ENCODE measurements at places on chromosomes 7 and 10.

DNA sequence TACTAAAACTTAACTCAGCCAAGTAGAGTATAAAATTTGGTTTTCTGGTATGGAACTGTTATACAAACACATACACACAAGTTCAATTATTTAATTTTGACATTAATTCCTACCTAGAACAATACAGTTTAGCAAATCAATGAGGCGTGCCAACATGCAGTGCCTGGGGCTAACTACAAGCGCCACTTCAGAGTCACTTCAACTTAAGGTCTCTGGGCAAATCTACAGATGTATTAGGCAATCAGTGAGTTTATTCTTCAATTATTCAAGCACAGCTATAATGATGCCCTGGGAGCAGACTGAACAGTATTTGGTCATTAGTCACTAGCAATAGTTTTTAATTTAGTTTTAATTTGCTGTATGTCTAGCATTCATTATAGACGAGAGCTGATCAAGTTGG, 51.6 kb downstream of the HIBADH start:
- no peak for DNase-seq

GRCh38 chr7:41916450-41916927, 213.6 kb upstream of the INHBA start:
- no peak for DNase-seq

GRCh38 chr7:90889210-90889609, 293.1 kb downstream of the CDK14 start:
- DNase-seq: no peak

GRCh38 chr10:114110174-114110972, 63.6 kb downstream of the CCDC186 start:
- DNase-seq: no peak

DNA sequence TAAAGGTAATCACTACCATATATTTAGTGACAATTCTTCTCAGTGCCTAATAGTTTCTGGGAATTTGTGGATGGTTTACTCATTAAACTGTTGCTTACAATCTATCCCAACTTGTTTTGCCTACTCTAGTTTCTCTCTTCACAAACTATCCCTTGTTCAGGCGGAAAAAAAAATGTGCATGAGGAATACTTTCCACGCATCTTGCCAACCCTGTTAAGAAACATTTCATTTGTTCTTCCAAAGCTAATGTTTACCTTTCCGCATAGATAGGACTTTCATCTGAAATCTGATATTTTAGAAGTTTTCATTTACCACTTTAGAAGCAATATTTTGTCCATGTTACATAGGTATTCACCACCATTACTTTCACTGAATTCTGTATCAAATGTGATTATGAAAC, 191.9 kb downstream of the MDFIC start:
- DNase-seq: no peak

- DNase-seq: no peak
Measured at GRCh38 chr7:92614660-92615174, 24.5 kb upstream of the FAM133B start.

- DNase-seq: no peak
Measured at GRCh38 chr10:70343312-70343711, 39.1 kb downstream of the LRRC20 start.
